ENCODE measurements at places on chromosomes 5 and 9.

GRCh38 chr5:127505905-127506304 is 11.5 kb upstream of the PRRC1 start:
- no peak for DNase-seq

GRCh38 chr9:33840381-33840780 is 23.4 kb downstream of the UBE2R2 start:
- DNase-seq = no peak

GRCh38 chr5:82257729-82258128 is 20.4 kb downstream of the RPS23 start:
- no peak for DNase-seq

DNA sequence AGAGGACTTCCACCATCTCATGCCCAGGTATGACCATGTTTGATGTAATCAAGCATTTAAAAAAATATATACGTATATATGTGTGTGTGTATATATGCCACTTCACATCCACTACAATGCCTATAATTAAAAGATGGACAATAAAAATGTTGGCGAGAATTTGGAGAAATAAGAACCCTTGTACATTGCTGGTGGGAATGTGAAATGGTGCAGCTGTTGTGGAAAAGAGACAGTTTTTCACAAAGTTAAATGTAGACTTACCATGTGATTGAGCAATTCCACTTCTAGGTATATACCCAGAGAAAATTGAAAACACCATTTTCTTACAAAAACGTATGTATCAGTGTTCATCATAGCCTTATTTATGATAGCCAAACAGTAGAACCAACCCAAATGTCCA is 229.2 kb upstream of the WWC1 start:
- DNase-seq = no peak

DNA sequence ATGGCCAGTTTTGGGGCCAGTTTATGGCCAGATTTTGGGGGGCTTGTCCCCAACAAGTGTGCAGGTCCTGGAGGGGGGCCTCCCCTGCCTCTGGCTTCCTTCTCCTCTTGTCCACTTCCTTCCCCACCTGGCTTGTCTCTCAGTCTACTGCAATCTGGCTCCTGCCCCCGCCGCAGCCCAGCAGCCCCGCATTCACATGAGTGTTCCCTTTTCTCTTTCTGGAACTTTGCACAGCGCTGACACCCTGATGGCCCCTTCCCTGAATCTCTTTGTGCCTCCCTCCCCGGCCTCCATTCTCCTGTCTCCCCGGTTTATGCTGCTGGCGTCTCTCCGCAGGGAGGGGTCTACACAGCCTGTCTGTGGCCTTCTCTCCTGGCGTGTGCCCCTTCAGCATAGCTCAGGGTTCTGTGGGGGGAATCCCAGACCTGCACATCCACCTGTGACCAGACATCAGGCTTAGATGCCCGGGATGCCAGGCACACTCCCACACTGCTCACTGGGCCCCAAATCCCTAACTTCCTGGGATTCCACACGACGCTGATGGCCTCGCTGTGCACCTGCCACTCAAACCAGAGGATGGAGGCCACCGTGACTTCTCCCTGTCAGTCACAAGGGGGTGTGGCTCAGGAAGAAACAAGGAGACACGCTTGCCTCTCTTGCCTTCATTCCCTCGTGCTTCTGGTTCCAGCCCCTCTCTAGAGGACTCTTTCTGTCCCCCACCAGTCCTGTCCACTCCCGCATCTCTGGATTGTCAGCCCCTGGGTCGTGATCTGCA is 17.5 kb downstream of the TRIP13 start:
- no peak for DNase-seq

- DNase-seq = no peak
Observed at GRCh38 chr9:115416299-115416698, 298.3 kb upstream of the TNC start.

DNA sequence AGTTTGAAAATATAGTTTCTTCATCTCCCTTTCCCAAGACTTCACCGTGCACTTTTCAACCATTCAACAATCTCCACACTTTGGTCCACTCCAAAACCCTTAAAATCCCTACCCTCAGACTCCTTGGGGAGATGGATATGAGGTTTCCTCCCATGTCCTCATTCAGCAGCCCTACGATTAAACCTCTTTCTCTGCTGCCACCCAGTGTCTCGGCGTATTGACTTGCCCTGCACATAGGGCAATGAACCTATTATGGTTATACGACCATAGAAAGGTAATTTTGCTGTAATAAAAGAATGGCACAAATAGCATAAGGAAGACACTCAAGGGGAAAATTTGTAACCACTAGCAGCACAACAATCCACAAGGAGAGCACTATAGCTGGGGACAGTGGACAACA is 803.5 kb downstream of the TLE1 start:
- DNase-seq = no peak

GRCh38 chr5:171700318-171700912 is 85.2 kb upstream of the SMIM23 start:
- no peak for DNase-seq

GRCh38 chr9:69806627-69807026 is 14.0 kb upstream of the CFAP95 start:
- DNase-seq = no peak

DNA sequence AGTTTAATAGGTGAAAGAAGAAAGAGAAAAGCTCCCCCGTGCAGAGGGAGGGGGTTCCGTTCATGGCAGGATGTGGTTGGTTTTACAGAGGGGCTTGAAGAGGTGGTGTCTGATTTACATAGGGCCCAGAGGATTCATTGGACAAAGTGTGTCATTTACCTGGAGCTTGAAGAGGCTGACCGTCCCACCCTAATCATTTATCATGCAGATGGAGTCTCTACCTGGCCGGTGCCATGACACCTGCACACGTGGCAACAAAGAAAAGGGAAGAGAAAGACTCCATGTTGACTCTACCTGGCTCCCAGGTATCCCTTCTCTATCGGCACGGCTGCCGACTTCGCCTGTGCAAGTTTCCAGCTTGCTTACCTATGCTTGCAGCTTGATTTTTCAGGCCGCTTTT is 35.3 kb upstream of the PRRC2B start:
- DNase-seq = no peak

Data from stimulated activated CD4-positive, alpha-beta T cell treated with anti-CD3 and anti-CD28 coated beads, Interleukin-15, amount 100 ng/mL, for 1 hour (primary cell).